Neural progenitor cell (in vitro differentiated cells): ENCODE measurements at places on chromosomes 3 and 15.

GRCh38 chr3:101325393-101326134 is 5.2 kb upstream of the IMPG2 start:
- DNase-seq: no peak

DNA sequence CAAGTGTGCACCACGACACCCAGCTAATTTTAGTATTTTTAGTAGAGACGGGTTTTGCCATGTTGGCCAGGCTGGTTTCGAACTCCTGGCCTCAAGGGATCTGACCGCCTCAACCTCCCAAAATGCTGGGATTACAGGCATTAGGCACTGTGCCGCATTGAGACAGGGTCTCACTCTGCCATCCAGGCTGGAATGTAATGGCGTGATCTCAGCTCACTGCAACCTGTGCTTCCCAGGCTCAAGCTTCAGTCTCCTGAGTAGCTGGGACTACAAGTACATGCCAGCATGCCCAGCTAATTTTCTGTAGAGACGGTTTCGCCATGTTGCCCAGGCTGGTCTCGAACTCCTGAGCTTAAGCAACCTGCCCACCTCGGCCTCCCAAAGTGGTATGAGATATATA is 51.6 kb downstream of the ACAD9 start:
- DNase-seq: no peak

DNA sequence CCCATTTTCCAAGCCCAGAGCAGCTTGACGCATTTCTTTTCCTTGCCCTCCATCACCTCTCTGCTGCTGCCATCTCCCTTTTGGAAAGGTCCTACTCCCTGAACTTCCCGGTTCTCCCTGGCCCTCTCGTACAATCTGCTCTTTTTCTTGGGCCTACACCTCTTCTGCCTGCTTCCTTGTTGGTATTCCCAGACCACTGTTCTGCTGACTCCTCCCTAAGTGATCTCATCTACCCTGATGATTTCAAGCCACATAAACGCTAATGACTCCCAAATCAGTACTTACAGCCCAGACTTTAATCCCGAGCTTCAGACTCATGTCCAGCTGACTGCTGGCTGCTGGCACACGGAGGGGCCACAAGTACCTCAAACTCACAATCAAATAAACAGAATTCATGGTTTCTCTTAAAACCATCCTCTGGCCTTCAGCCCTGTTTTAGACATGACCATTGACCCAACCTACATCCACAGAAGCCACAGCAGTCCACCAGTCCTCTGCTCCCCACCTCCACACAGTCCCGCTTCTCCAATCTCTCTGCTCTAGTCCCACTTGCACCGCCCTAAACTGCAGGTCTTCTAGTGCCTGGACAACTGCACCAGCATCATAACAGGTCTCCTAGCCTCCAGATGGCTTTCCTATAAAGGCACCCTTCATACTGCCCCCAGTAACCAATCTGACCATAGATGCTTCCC is 57.6 kb downstream of the AAGAB start:
- no peak for DNase-seq

DNA sequence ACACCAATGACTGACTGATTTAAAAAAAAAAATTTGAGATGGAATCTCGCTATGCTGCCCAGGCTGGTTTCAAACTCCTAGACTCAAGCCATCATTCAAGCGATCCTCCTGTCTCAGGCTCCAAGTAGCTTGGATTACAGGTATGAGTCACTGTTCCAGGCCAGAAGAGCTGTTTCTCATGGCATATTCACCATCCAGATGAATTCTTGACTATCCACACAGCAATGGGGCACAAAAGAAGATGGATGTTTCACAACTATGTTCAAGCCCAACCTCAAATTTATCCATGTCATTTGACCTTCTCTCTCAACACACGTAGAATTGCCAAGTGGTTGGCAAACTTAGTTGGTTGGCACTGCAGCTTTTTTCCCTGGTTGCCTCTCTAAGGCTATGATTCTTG is 40.6 kb downstream of the PRICKLE2 start:
- DNase-seq: no peak

DNA sequence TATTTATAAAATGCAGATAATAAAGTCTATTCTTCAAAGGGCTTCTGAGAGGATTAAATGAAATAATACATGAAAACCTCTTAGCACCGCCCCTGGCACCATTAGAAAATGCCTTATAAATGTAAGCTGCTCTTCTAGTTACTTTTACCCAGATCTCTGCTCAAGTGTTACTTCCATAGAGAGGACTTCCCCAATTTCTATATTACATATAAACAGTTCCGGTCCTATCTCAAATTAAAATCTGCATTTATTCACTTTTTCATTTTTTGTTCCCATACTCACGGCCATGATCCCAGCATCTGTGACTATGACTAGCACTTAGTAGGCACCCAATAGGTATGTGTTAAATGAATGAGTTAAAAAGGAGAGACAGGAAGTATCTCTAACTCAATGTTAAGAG is 890.9 kb upstream of the CFAP20DC start:
- no peak for DNase-seq

DNA sequence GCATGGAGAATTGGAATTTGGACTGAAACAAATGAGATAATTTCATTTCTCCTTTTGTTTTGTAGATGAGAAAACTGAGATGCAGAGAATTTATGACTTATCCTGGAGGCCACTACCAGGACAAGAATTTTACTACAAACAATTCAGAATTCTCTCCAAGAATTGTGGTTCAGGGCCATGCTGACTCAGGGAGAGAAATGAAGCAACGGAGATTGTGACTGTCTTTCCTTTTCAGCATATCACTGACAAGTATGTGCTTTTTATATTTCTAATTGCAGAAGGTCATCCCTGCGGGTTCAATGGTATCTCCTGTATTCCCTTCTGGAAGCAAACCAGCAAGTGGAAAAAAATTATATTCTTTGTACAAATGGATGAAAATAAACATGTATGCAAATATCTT is 170.8 kb upstream of the MITF start:
- DNase-seq: no peak

- no peak for DNase-seq
Observed at GRCh38 chr15:66609876-66610275, 44.1 kb upstream of the LCTL start.

DNA sequence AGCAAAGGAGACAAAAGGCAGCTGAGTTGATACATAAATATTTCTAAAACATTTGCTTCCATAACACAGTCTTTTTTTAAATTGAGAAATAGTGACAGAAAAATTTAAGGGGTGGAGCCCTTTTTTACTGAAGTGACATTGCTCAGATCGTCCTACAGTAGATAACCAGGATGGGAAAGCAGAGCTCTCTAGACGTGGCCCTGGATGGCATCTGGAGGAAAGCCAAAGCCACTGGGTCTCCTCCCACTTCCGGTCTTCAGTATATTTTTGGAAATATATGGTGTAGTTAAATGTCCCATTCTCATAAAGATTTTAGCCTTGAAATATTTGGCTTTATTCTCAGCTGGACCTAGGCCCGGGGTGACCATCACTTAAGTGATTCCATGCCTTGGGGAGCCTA is 326.1 kb downstream of the ZNF621 start:
- DNase-seq: no peak

DNA sequence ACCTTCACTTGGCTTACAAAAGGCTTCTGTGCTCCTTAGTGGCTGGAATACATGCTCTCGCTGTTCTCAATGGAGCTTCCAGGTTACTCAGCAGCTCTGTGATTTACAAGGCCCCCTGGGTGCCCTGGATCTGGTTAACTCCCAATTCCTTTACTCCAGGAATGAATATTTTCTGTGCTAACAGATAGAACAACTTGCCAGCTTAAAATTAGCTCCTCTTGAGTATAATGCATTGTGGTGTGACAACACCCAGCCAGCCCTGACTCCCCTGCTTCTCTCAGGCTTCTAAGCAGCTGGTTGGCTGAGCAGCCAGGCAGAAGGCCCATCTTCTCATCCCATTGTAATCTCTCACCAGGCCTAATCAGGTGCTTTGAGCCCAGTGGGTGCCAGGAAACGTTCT is 246.4 kb downstream of the ALCAM start:
- DNase-seq: peak; percentile 26

DNA sequence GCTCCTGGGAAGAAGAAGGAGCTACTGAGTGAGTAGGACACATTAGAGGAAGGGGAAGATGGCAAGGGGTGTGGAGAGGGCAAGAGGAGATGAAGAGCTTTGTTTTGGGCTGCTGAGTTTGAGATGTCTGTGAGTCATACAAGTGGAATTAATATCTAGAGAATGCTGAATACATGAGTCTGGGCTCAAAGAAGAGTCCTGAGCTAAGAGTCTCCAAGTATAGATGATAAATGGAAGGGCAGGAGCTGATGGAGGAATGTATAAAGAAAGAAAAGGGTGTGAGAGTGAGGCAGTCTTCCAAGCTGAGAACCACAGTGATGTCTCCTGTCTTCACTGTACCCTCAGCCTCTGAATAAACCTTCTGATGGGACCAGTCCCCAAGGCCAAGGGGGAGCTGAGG is 205.5 kb upstream of the MRPL3 start:
- DNase-seq: no peak

DNA sequence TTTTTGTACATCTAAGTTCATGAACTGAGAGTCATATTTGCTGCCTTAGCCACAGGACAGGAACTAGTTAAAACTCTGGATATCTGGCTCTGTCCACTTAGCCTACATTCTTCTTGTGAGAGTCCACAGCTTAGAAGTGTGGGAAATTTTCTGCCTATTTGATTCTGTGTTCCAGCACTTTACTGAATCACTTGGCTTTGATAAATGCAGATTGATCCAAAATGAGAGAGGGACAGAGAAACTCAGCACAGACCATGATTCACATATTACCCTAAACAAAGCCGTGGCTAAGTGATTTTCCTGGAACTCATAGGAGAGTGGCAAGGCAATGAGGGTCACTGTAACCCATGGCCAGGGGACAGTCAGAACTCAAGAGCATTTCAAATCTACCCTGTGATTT is 87.5 kb upstream of the CADPS start:
- DNase-seq: no peak

DNA sequence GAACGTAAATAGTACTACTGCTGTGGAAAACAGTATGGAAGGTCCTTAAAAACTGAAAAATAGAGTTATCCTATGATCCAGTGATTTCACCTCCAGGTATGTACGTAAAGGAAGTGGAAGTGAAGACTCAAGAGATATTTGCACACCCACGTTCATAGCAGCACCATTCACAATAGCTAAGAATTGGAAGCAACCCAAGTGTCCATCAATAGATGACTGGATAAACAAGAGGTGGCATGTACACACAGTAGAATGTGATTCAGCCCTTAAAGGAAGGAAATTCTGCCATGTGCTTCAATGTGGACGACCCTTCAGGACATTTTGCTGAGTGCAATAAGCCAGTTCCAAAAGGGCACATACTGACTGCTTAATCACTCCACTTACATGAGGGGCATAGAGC is 188.3 kb downstream of the APBA2 start:
- DNase-seq: no peak

GRCh38 chr3:60351481-60351880 is 899.8 kb downstream of the FHIT start:
- no peak for DNase-seq

GRCh38 chr3:124664804-124665203 is 65.4 kb upstream of the UMPS start:
- no peak for DNase-seq

GRCh38 chr15:64070965-64071851 is 22.4 kb downstream of the CIAO2A start:
- DNase-seq: no peak

- DNase-seq: peak; percentile 25
Observed at GRCh38 chr15:42036112-42036905, 15.5 kb upstream of the PLA2G4E start.

DNA sequence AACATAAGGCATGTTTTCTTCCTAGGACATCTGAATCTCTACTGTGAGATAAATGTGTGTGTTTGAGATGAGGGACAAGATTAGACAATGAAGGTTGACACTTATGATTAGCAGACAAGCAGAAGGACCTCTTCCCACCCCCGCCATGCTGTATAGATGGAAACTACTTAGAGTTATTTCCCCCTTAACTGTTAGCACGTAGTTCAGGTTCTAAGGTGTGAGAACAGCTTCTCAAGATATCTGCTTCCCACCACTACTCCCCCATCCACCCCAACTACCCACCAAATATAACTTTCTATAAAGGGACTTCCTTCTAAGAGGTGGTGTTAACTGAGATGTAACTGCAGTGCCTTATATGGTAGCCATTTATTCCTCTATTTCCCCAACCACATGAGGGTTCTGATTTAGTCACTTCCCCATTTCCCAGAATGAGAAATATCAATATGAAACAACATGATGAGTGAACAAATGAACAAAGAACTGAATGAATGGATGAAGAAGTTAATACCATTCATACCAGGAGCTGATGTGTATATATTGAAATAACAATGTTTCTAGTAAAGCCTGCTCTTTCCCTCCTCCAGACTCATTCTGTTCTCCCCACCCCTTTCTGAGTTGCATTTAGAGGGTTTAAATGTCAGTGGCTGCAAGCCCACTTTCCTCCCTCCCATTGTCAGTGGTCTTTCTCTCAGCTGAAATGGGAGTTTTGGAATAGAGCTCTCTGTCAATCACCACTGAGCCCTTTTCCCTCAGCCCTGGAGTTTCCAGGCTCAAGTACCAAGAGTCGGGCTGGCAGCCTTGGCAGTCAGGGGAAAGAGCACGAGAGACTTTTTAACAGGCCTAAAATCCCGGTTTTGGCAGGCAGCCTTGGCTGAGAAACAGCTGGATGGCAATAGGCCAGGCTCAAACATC is 7.7 kb upstream of the RFTN1 start:
- DNase-seq: no peak

DNA sequence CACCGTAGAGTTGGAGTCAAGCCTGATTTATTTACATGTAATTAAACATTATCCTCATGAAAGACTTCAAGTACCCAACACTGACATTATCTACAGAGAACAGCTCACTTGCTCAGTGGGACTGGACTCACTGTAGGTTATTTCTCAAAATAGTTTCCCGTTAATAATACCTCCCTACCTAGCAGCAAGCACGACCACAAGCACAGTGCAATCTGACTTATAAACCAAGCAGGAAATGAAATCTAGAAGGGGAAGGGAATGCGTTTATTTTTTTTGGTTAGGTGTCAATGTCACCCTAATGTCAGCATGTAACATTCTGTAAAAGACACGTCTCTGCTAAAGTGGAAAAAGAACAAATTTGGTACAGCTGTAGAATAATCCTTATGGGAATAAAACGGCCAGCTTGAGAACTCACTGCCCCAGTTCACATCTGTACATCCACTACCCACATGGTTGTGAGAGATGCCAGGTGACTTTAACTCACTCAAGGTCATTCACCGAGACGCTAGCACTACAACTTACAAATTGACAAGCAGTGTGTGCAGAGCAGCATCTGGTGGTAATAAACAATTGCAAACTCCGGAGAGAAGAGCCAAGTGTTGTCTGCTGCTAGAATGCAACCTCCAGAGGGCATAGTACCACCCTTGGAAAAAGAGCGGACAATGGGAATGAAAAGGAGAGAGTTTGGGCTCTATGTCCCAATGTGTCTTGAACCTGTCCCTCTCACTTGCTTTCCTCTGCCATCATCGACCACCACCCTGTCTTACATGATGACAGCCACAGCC is 242.5 kb downstream of the CADPS start:
- DNase-seq: peak; percentile 28

GRCh38 chr15:74206801-74207281 is 4.3 kb upstream of the STRA6 start:
- no peak for DNase-seq

- no peak for DNase-seq
Observed at GRCh38 chr3:129521611-129522010, 6.8 kb upstream of the RHO start.
